ENCODE measurements at places on chromosomes 3 and 15.

GRCh38 chr15:72961346-72961745 is 90.9 kb upstream of the NEO1 start:
- DNase-seq: no peak

- no peak for DNase-seq
Measured at GRCh38 chr3:57803647-57804081, 47.6 kb downstream of the SLMAP start.

DNA sequence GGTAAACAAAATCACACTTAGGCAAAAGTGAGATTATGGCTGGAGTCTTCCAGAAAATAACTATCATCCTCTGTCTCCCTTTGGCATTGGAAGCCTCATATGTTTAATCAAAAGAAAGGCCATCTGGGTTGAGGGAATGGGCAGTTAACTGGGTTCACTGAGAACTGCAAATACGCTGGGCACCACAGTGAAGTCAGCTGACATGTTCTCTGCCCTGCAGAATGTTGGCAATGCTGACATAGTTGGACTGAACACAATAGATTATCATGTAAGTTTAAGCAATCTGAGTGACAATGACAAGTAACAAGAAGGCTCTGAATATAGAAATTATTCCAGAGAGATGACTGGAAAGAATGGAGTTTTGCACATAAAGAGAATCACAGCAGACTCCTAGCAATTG is 43.8 kb upstream of the SLC25A26 start:
- no peak for DNase-seq

- no peak for DNase-seq
Measured at GRCh38 chr3:83034806-83035703, 1273.6 kb upstream of the GBE1 start.

DNA sequence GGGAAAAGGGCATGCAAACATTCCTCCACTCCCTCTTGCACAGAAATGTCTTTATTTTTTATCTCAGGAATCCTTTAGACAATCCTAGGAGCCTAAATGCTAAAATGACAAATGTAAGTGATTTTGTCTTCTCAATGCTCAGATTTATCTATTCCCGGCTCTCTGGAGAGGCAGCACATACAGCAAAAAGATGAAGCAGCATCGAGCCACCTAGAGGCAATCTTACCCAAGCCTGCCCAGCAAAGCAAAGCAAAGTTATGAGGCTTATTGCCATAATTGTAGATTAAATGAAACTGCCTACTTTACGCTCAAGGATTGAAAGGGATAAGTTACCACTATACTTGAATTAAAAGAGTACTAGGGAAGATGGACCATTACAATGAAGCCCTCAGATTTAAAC is 750.4 kb upstream of the NR2F2 start:
- DNase-seq: no peak

- DNase-seq: no peak
Measured at GRCh38 chr3:84692261-84692660, 266.5 kb upstream of the CADM2 start.
